ENCODE measurements at places on chromosomes 5 and 9. TPM values are rescaled to one million over a fixed set of nuclear protein-coding genes. Genes with fewer than 3 reads are reported as not detected.

- DNase-seq, result no peak
These were observed 812 bp downstream of the SREK1 start for GRCh38 chr5:66144834-66145390.

GRCh38 chr9:36873247-36873875, 160.7 kb downstream of the PAX5 start:
- peak; percentile 73 for DNase-seq

Gene PCDHA1
- total RNA-seq, result not detected

DNA sequence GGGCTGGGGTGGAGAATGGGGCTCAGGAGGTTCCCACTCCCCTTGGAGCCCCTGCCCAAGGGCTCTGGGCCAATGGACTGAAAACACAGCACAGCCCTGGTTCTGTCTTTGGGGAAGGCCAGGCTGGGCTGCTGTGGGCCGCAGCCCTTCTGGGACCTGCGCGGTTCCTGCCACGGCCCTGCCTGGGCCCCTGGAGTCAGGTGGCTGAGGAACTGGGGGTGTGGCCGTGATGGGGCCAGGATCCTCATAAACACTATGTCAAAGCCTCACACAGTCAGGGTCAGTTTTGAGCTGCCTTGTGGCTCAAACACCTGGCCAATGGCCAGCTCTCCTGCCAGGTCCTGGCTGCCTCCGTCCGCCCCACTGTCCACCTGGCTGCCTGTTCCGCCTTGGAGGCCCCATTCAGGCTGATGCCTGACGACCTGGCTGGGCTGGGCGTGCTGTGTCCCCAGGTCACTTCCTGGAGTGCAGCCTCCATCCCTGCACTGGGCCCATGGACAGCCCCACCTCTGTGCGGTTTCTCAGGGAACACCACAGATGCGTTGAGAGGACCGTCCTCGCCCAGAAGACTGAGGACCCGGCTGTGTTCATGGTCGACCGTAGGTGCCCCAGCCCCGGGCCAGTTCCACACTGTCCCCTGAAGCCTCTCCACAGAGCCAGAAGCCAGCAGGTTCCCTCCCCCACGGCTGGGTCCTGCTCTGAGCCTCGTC, 27.5 kb downstream of the PAEP start:
- no peak for DNase-seq

Gene SLC36A1
- 5.4 TPM for total RNA-seq

DNA sequence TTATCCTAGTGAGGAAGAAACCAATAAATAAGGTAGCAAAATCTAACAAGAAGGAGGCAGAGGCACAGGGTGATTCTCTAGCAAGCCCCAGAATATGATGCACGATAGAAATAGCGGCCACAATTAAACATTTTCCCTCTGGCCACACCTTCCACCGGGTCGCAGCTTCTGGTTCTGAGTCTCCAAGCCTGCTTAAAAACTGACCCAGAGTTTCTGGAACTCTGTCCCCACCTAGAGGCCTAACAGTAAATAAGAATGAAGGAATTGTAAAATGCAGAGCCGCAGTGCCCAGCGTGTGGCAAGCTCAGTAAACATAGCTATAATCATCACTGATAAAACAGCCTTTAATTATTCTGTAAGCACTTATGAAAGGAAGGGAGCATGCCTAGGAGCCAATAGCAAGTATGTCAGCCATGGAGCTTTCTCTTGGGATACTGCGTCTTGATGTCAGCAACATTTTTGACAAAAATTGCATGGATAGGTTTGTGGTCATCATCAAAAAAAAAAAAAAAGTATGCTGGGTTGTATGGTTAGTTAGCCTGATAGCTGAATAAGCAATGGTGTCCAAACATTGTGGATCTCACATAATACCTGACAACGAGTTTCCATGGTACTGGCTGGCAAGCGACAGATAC, 465.5 kb downstream of the DNAH5 start:
- DNase-seq, result no peak

GRCh38 chr5:138305797-138306196, 25.8 kb downstream of the CDC25C start:
- no peak for DNase-seq

- no peak for DNase-seq
These were observed 47.1 kb downstream of the HABP4 start for GRCh38 chr9:96497117-96497399.

Measured in activated CD4-positive, alpha-beta memory T cell treated with anti-CD3 and anti-CD28 coated beads, Interleukin-2, amount 10 ng/mL, durations not matched to agents 7 days and 5 days (primary cell).